ENCODE measurements at places on chromosomes 2 and 18. TPM values are rescaled to one million over a fixed set of nuclear protein-coding genes. Genes with fewer than 3 reads are reported as not detected.

DNA sequence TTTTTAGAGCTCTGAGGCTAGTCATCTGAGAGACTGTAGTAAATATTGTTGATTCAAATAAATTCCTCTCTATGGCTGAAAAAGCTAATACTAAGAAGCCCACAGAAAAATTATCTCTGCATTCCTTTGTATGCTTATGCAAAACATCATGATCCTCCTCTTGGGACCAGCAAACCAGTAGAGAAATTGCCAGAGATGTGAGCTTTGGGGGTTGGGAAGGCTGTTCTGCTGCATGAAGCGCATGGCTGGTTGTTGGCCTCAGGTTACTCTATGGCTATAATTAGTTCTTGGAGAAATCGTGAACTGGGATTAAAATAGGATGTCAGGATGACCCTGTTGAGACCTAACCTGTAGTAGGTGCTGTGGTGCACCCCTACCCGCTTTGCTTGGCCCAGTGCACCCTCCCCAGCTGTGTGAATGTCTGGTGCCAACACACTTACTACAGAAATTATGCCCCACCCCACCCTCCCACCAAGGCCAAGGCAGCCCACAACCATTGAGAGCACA, 35.5 kb upstream of the C1D start:
- no peak for DNase-seq

- no peak for DNase-seq
Observed at GRCh38 chr18:25233528-25234321, 118.2 kb downstream of the ZNF521 start.

OSR1 gene
- not detected for total RNA-seq

GRCh38 chr18:70420146-70420898, 131.5 kb downstream of the SOCS6 start:
- no peak for DNase-seq

GRCh38 chr2:190809876-190810525, 70.6 kb upstream of the GLS start:
- DNase-seq, result no peak

GRCh38 chr18:55582325-55582724, 5.7 kb downstream of the TCF4 start:
- no peak for DNase-seq

CYP27A1 gene
- total RNA-seq, result not detected

GREB1 gene
- 0.05 TPM for total RNA-seq

GRCh38 chr2:218957671-218958070, 1.8 kb upstream of the CDK5R2 start:
- no peak for DNase-seq

- peak; percentile 67 for DNase-seq
Observed at GRCh38 chr18:23967321-23968089, 47.0 kb upstream of the TTC39C start.

DNA sequence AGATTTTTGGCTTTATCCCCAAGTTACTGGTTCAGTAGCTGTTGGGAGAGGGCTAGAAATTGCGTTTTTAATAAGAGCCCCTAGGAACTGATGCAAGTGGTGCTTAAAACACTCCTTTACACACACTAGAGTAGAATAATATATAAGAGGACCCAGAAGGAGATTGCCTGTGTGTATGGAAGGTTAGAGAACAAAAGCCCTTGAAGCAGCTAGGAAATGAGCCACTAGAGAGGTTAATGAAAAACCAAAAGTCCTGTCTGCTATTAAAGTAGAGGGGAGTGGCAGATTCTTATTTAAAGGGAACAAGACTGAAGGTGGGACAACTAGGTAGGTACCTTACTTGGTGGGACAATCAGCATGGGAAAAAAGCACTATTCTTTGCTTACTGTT, 14.4 kb upstream of the SLC39A10 start:
- peak; percentile 31 for DNase-seq

- peak; percentile 67 for DNase-seq
Observed at GRCh38 chr2:102063941-102064678, 72.3 kb downstream of the IL1R2 start.

NPAS2 gene
- 9.1 TPM for total RNA-seq
